ENCODE measurements at places on chromosomes 7 and 10.
A peak's percentile ranks its signal among the peaks of the same experiment; 100 is the strongest.

DNA sequence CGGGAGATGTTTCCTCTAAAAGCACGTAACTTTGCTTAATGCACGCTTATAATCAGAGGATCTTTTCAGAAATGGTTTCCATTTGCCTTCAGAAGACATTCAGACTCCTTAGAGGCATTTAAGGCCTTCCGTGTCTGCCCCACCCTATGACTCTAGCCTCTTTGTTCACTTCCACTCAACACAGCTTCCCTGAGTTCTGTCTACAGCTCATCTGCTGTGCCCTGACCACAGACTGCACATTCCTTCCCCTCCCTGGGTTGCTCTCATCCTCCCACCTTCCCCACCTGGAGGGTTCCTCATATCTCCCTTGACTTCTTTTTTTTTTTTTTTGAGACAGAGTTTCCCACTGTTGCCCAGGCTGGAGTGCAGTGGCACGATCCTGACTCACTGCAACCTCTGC, 16.6 kb downstream of the FBH1 start:
- DNase-seq: no peak

DNA sequence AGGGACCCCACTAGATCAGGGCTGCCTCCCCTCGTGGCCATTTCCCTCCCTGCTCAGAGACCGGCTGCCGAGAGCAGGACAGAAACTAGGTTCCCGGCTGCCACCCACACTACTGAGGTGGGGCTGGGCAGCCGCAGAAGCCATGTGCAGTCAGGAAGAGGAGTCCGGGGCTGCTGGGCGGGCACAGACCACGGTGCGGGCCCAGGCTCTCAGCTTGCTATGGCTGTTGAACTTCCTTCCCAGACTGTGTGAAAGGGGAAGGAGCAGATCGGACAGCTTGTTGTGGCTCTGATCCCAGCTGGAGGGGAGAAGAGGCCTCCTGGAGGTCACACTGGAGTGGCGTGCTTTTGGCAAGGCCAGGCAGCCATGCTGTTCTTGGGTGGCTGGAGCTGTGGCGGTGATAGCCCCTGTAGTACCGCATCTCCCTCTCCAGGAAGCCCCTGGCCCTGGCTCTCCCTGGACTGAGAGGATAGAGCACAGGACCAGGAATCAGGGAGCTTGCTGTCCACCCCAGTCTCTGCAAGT, 56.8 kb downstream of the HK1 start:
- DNase-seq: no peak

DNA sequence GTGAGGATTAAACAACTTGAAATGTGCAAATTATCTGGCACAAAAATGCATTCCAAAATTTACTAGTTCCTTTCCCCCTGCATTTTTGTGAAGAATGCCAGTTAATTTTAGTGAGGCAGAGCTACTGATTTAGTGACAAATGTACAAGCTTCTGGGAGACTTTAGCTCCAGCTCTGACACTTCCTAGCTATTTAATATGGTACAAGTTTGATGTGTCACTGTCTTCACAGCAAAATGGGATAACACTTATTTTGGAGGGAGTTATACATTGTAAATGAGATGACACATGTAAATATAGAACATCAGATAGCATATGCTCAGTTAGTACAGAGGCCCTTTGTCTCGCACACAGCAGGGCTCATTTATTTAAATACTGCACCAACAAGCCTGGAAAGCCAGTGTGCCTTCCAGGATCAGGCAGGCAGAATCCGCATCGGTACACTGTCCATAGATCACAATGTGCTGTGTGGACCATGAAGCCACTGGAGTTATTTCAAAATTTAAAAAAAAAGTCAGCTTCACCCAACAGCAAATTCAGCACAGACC, 48.7 kb downstream of the ELMO1 start:
- DNase-seq: no peak

GRCh38 chr10:65342245-65342644, 1583.6 kb upstream of the LRRTM3 start:
- no peak for DNase-seq

DNA sequence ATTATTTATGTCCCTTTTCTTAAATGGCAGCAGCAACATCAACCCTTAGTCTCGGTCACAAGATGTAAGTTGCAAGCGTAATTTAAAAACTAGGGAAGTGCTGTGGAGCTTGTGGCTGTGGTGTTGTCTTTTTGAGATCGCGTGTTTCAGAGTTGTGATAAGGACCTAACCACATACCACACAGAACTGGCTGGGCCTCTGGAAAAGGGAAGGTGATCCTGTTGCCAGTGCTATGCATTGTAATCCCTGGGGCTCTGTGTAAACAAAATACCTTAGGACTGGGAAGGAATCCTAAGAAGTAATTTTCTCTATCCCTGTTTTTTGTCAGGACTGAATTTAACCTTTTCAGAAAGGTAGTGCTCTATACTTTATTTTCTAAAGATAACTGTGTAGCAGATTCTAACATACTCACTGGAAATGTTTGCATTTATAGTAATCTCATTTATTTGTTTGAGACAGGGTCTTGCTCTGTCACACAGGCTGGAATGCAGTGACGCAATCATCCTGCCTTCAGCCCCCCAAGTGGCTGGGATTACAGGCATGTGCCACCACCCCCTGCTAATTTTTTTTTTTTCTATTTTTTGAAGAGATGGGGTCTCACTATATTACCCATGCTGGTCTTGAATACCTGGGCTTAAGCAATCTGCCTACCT, 60.4 kb downstream of the INPP5F start:
- DNase-seq: no peak

DNA sequence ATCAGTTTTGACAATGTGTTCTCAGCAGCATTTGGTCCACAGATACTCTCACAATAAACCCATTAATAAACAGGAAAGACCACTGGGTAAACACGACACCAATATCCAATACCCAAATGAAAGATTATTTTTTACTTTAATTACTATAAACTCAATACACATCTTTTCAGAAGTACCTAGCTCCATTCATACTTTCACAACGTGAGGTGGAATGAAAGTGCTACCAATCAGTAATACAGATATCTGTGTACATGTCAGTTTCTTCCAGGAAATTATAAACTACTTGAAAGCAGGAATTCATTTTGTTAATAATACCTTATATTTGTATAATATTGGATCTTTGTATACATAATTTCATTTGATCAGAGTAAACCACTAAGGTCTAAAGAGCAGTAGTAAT, 11.9 kb downstream of the CDK6 start:
- no peak for DNase-seq

DNA sequence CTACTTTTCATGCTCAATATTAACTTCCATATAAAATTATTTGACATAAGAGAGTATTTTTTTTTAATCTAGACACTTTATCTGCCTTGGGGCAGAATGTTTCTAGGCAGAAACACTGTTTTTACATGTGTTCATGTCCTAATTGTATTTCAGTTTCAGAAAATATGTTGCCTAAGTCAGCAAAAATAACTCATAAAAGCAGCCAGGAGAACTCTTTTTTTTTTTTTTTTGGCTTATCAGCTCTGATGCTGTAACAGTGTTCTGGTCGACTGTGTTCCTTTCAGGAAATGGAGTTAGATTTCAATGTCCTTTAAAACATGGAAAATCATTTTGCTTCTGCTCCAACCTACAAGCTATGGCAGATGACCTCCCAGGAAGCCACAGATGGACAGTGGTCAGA, 63.2 kb upstream of the OPALIN start:
- no peak for DNase-seq

DNA sequence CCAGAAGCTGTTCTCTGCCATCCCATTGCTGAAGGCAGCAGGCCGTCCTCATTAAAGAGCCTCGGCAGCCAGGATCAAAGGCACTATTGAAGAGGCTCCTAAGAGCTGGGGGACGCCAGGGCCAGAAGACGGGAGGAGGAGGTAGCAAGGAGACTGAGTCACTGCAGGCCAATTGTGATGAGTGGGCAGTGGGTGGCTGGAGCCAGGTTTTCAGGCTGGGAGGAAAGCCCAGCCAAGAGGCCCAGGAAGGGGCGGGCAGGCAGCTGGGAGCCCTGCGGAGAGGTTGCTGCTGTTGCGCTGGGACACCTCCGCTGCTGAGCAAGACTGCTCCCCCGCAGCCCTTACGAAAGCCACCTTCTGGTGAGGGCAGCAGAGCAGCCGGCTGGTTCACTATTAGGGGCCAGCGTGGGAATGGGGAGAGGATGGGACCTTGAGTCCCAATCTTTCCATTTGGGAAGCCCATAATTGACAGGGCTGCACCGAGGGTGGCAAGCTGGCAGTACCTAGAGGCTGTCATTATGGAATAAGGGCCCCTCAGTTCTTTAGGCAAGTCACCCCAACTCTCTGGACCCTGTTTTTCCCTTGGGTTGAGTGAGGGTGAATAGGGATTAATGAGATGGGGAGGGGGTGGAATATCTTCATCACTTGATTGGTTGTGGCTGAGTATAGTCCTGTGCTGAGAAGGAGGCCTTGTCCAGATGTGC, 48.4 kb downstream of the UNC5B start:
- DNase-seq: no peak

DNA sequence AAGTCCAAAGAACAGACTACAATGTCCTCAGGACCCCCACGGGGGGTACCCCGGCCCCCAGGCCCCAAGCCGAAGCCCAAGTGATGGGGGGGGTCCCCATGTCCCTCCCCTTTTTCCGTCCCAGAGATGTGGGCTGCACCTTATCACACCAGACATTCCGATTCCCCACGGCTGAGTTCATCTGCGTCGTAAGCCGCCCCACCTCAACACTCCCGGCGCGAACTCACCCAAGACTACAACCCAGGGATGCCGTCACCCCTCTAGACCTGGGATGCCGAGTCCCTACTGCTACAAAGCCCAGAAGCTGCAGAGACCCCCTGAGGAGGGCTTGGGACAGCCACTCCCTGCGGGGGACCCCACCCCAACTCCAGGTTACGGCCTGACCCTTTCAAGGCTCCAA, 14.5 kb downstream of the PDGFA start:
- DNase-seq: no peak

DNA sequence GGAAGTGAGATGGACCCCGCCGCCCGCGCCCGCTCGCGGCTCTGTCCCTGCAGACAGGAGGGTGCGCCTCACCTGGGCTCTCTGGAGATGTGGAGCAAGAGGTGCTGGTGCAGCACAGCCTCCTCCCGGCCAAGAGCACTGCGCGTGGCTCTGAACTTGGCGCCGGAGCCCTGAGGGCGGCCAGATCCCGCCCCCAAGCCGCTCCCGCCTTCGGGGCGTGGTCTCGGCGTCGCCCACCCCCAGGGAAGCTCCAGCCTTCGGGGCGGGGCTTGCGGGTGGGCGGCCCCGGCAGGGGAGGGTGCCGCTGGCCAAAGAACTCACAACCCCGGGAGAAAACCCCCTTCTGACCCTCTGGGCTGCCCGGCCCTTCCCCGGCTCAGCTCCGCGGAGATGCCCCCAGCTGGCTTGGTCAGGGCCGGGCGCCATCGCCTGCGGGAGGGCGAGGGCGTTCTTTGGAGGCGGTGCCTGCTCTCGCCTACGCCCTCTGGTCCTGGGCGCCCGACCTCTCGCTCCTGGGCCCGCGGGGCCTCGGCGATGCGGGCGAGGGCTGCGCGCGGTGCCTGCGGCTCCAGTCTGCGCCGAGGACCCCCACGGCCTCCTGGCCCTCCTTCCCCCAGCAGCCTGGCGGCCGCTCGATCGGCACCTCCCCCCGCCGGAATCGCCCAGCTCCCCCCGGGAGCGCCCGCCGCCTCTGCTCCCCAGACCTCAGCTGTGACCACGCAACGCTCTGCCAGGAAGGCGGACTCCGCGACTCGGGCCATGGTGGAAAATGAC, at the start of gene ZNF488:
TSS of gene ZNF488 (minus strand) at position 146 of the 774 bp plus-strand sequence. CDS start 15,464 bp downstream, outside the sequence.
- DNase-seq: peak; percentile 65

DNA sequence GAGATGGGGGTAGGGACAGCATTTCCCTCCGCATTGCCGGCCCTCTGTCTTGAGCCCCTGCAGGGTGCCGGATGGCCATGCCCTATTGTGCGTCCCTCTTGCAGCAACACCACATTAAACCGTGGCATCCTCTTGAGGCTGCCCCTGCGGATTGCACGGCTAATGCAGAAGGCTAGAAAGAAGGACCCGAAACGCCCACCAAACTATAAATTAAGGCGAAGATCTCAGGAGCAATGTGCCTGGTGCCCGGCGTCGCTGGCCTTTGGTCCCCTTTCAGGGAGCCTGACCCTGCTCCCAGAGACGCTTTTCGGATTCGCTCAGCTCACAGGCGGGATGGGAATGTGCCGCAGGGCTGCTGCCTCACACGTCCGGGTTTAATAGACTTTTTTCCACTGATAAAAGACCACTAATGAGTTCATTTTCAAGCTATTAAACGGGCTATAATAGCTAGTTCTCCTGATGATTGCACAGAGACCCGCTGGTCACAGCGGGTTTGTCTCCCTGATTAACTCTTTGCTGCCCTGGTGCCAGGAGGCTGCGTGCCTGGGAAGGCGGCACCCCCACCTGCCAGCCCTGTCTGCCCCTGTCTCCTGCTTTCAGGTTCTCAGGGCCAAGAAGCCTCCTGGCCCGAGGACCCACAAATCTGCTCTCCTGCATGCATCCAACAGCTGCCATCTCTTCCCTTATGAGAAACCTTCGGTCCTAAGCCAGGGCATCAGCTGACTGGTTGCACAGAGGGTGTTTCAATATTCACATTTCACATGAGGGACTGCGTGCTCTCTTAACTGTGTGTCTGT, 128.3 kb downstream of the ADARB2 start:
- DNase-seq: no peak

DNA sequence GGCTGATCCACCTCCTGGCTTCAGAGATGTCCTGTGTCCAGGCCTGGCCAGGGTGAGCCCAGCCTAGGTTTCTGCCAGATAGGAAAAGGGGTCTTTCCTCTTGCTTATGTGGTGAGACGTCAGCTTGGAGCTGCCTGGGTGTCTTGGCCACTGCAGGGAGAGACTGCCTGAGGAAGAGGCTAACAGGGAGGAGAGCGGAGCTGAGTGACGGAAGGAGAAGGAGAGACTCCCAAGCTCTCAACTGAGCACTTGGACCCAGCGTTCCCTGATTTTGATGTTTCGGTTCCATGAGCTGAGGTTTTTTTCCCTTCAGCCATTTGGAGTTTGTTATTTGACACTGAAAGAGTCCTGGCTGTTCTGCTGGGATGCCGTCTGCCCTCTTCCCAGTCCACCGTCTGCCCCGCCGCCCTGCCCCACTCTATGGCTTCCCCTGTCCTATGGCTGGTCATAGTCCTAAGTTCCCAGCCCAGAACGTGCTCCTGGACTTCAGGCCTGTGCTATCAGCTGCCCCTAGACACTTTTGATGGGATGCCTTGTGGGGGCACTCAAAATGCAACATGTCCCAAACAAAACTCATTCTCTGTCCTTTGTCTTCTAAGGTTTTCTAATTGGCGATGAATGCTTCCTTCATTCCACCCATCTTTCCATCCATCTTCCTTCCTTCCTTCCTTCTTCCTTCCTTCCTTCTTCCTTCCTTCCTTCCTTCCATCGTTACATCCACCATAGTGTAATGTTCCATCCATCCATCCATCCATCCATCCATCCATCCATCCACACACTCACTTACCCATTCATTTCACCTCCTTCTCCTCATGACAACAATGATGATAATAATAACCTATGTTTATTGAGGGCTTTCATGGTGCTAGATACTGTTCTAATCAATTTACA, 20.3 kb upstream of the PCBD1 start:
- DNase-seq: no peak
